ENCODE measurements at places on chromosomes 2 and 18.

DNA sequence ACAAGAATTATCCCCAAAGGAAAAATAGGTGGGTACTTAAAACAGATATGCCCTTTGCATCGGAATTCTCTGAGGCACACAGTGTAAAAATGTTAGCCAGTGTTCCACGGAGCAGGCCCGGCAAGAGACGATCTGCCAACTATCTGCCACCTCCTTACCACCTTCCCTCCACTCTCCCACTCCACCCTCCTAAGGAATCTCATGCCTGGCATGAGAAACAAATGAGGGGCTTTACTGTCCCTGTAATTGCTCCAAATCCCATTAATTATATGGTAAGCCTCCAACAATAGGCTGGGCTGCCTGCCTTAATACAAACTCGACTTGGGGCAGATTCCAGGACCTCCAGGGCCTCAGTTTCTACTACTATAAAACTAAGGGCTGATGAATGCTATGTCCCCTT is 102.3 kb downstream of the ZBTB7C start:
- DNase-seq, result no peak

DNA sequence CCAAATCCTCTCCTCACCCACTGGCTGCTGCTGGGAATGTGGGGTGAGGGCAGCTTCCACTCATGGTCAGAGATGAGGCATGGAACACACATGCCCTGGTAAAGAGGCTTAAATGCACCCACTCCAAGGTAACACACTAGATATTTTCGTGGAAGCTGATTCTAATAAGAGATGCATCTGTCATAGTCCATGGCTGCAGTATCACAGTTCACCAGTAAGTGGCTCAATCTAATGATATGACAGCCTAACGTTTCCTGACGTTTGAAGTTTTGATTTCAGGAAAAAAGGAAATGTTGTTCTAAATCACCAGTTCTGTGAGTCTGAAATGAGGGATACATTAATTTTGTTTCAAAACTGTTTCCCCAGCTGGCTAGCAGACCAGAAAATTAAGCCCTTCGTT is 38.2 kb downstream of the LCT start:
- no peak for DNase-seq

DNA sequence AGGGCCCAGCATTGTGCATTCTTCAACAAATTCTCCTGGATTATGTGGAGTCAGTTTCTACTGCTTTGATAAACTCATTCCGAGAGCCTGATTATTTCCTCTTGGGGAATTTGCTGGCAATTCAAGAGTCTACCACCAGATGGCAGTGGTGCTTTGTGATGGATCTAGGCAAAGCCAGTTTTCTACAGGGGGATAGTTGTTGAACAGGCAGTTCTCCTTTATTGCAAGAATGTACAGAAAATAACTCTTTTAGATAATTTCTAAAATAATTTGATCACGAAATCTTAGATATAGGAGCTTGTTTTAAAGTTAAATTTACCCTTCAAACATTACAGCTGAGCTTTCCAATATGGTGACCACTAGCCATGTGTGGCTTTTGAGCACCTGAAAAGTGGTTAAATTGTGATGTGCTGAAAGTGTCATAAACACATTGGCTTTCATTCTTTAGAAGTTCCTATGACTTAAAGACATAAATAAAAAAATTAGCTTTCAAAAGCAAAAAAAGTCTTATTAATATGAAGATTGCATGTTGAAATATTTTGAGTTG is 66.7 kb upstream of the HAAO start:
- peak; percentile 49 for DNase-seq

DNA sequence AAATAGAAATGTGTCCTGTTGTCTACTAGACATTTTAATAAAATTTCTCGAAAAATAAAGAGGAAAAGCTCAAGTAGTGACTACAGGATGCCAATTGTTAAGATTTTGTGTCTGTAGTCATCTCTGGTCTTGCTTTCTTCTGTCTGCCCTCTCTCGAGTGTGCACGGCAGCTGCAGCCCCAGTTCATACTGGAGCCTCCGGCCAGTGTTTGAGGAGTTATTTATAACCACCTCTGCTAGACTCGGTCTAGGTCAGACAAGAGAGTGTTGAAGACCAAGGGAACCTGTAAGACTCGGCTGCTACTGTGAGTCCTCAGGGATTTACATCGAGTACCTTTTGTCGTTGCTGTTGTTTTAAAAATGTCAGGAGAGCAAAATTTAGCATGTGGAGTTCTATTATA is 810.1 kb upstream of the POU3F3 start:
- no peak for DNase-seq

GRCh38 chr18:45084206-45084605 is 403.5 kb downstream of the SETBP1 start:
- no peak for DNase-seq

DNA sequence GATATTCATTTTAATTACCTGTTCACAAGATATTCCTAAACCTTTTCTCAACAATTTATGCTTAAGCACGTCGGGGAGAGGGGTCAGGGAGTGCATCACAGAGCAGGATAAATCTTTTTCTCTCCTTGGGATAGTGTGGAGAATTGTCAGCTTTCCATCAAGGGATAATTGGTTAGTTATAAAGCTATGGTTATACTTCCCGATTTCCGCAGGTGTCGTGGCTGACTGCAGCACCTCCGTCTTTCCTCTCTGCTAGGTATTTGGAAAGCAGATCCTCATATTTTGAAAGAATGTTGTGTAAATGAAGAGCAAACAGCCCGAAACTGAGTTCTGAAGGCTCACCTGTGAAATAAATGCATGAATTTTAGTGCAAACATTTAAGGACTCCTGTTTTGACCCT is 778 bp downstream of the DYNC2LI1 start:
- DNase-seq, result no peak

GRCh38 chr2:239039479-239039861 is 191.6 kb downstream of the TWIST2 start:
- no peak for DNase-seq

DNA sequence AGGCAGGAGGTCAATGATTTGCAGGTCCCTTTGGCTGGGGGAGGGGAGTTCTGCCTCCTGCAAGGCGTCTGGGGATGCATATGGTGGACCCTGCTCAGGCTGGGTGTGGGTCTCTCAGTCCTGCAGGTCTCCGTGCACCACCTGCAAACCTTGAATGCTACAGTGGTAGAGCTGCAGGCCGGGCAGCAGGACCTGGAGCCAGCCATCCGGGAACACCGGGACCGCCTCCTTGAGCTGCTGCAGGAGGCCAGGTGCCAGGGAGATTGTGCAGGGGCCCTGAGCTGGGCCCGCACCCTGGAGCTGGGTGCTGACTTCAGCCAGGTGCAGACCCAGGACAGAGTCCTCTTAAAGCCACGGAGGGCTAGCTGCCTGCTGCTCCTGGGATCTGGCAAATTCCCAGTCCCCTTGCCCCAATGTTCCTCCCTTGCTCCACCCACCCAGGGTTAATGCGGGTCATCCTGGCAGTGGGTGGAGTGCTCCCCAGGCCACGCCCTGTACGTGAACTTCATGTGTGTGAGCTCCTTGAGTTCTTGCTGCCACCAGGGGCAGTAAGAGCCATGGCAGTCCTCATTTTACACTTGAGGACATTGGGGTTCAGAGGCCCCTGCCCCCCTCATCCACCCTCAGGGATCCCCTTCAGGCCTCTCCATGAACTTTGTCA is 3.1 kb downstream of the PROM2 start:
- DNase-seq, result no peak

DNA sequence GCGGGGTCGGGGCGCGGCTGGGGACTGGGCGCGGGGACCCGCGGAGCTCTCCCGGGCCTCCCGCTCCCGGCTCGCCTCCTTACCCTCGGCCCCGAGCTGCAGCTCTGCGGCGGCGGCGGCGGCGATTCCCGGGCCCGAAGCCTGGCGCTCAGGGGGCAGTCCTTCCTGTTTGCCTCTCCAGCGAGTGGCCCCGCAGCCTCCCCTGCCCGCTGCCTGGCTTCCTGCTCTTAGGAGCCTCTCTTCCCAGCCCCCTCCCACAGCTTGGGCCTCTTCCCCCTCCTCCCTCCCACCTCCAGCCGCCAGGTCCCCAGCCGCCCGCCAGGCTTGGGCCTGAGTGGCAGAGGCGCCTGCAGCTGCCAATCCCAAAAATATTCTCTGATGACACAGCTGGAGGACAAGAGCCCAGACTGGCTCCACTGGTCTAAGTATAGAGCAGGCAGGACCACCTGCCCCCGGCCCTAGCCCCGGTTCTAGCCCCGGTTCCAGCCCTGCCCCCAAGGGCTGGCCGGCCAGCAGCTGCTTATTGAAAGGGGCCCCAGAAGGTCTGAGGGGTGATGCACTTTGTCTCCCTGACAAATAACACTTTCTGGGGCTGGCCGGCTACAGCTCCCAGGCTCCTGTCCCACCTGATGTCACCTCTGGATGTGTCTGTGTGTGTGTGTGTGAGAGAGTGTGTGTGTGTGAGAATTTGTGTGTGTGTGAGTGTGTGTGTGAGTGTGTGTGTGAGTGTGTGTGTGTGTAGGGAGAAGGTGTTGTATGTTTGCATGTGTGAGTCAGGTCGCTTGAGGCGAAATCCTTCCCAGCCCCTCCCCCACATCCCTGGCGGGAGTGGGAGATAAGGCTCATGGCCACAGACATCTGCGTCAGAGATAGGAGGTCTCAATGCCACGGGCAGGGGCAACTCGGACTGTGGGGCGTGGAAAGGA is at the start of gene OBSL1:
Gene OBSL1 (minus strand): TSS at position 229 of the 926 bp plus-strand sequence. CDS start 307 bp downstream, outside the sequence.
- no peak for DNase-seq

GRCh38 chr18:53139746-53140500 is 799.9 kb downstream of the DCC start:
- no peak for DNase-seq

DNA sequence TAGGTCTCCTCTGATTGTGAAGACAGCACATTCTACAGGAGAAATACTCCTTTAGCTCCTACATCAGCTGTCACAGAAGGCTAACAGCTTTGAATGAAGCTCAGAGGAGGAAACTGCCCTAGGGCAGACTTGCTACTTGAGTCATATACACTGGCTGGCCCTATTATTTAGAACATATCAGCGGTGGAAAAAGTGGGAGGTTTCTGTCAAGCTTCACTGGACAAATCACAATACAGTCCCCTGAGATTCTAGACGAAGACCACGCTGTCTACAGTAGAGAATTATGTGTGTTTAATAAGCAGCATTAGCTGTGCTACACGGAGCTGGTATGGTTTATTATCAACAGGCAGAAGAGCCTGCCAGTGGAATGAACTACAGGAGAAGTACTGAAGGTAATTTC is 230.9 kb upstream of the FSIP2 start:
- DNase-seq, result no peak

DNA sequence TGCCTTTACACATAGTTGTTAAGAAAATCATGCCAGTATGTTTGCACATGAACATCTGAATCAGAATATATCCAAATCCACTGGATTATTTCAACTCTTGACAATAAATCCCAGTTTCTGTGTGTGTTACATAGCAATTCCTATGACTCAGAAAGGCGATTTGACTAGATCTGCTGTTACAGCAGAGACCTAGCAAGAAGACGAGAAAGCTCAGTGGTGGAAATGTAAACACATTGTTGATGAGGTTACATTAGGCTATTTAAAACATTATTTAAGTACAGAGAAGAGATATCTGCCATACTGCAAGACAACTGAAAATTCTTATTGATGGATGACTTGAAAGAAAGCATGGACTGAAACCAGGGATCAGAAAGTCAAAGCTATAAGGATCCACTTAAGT is 73.0 kb upstream of the SMIM21 start:
- no peak for DNase-seq

DNA sequence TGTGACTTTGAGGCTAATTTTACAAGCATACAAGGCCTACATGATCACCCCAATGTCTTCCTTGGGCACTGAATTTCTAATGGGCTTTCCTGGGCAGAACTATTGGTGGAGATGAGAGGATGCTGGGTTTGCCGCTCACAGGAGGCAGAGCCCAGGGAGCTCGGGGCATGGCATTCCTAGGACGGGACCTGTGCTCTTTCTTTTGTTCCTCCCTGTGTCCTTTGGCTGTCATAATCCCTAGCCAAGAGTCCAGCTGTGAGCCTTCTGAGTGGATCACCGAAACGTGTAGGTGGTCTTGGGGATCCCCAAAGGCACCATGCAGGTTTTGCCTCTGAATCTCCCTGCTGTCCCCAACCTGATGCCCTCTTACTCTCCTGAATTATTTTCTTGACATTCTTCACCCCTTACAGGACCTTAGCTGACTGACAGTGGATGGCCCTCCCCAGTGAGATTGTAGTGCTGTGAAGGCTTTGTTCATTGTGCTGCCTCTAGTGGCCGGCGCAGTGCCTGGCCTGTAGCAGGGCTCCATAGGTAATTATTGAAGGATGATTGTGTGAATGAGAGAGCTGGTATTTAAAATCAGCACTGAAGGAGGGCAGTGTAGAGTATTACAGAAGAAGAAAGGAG is 221.9 kb downstream of the ZNF407 start:
- peak; percentile 38 for DNase-seq

DNA sequence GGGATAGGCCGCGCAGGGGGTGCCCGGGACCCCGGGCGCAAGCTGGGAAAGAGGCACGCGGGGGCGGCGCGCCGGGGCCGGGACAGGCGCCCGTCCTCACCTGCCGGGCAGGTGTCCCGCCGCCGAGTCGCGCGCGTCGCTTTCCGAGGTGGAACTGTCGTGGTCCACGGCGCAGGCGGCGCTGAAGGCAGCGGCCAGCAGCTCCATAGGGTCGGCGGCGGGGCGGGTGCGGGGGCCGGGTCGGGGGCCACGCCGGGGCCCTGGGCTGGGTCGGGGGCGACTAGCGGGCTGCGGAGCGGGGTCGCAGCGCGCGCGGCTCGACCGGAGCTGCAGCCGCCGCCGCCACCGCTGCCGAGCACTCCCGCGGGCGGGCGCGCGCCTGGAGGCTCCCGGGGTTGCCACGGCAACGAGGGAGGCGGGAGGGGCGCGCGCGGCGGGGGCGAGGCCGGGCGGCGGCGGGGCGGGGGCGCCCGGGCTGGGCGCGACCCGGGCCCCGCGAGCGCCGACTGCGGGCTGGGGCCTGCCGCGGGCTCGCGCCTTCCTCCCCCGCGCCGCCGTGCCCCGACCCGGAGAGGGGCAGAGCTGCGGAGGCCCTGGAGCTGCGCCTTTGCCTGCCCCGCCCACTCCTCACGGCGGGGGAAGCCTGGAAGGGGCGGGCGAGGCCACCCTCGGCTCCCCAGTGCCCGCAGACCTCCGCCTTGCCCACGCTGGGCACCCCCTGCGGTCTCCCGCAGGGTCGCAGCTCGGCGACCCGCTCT is 57.9 kb downstream of the SNORC start:
- no peak for DNase-seq

DNA sequence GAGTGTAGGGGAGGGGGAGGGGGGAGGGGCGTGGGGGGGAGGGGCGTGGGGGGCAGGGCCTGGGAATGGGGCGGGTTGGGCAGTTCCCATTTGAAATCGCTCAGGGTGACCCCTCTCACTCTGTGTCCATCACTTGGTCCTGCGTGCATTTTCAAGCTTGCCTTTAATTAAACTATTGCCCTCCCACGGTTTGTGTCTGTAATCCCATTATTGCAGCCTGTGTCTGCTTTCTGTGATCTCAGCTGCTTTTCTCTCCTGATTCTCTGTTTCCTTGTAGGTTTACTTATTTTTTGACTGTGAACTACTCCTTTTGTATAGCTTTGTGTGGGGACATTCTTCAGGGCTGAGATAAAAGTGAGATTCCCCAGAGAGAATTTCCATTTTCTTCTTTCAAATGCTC is 1.3 kb downstream of the DCDC2C start:
- DNase-seq, result no peak

DNA sequence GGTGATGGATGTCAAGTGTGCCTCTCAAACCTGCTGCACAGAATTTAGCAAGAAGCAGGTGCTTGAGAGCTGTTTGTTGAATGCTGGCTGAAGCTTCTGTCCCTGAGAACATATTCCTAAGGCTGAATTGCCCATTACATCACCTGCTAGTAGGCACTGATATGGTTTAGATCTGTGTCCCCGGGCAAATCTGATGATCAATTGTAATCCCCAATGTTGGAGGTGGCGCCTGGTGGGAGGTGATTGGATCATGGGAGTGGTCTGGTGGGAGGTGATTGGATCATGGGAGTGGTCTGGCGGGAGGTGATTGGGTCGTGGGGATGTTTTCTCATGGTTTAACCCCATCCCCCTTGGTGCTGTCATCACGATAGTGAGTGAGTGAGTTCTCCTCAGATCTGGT is 128.0 kb downstream of the HRH4 start:
- DNase-seq, result no peak
